HuH-7 (cell line): ENCODE measurements at places on chromosomes 1 and 21.
A peak's percentile ranks its signal among the peaks of the same experiment; 100 is the strongest.

- no peak for DNase-seq
These were observed 3.6 kb downstream of the CTBS start for GRCh38 chr1:84570436-84571149.

- peak; percentile 55 for DNase-seq
These were observed 19.3 kb upstream of the ADARB1 start for GRCh38 chr21:45054927-45055612.

DNA sequence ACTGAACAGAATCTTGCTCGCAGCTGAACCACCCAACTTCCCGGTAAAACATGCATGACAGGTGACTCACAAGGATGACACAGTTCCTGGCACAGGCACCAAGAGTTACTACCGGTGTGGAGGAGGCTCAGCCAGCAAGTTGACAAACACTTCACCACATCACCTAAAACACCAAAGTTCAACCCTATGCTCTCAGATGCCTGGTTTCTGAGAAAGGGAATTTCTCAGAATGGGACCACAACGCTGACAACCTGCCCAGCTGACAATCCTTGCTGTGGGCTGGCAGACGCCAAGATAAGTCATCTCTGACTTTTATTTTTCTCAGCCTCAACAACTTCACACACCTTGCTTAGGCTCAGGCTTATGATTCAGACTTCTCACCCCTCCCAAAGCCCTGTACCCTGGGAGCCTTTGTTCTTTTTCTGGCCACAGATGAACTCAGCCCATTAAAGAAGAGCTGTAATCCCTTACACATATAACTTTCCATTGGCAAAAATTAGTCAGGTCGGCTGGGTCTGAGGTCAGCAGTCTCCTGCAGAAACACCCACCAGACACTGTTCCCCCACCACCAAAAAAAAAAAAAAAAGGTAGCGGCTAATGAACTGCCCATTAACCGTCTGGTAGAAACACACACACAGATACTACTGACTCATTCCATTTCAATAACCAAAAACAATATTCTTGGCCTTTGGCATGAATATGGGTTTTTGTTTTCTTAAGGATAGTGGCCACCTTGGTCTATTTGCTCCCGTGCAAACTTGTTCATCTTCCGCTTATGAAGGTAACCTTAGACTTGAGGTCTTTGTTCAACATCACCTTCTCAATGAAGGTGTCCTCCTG lies 10.8 kb upstream of the TIAM1 start:
- no peak for DNase-seq

GRCh38 chr1:78086697-78087096 lies 40.9 kb downstream of the GIPC2 start:
- DNase-seq, result no peak

GRCh38 chr1:101960142-101960541 lies 36.6 kb downstream of the OLFM3 start:
- DNase-seq, result no peak

DNA sequence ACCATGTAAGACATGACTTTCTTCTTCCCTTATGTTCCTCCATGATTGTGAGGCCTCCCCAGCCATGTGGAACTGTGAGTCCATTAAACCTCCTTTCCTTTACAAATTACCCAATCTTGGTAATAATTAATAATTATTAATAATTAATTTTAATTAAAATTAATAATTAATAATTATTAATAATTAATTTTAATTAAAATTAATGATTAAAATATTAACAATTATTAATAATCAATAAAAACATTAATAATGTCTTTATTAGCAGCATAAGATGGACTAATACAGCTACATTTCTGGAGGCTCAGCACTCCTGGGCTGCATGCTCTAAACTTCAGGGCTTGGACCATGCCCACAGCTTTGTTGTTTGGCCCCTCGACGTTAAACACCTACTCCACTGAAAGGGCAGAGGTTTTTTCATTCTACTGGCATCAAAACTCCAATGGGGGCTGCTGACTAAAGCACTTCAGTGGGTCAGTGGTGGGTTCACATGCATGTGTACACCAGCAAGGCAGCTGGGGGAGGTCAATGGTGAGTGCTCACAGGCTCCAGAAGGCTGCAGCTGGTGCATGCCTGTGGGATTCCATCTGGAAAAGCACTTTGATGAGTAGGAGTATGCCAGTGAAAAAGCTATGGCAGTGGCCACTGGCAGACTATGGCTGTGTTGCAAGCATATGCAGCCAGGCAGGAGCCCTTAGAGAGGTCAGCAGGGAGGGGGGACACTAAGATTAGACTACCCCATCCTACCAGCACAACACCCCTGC lies 561.3 kb downstream of the NCAM2 start:
- no peak for DNase-seq

GRCh38 chr1:8011016-8011415 lies 15.1 kb downstream of the ERRFI1 start:
- no peak for DNase-seq
